Esophagus squamous epithelium (tissue), 5 donors: ENCODE measurements at places on chromosomes 13 and 19. TPM values are rescaled to one million over a fixed set of nuclear protein-coding genes. Genes with fewer than 3 reads are reported as not detected.

MYO16 gene
- 0.09 TPM for total RNA-seq

DNA sequence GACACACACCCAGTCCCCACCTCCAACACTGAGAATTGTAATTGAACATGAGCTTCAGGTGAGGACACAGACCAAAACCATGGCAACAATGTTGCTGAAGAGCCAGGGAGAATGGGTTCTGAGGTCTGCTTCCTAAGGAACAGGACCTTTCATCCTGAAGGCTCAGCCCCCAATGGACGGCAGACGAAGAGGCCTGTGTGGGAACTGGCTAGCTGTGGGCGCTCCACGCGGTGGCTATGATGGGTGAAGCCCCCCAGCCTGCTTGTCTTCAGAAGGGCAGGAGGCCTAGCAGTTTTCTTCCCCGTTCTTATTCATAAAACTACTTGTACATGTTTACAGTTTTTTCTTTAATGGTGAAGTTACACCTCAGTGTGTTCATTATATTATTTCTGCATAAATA is 136.1 kb upstream of the SPACA7 start:
- DNase-seq, result no peak

B3GLCT gene
- 9.2 TPM for total RNA-seq

RAX2 gene
- not detected for total RNA-seq

DNA sequence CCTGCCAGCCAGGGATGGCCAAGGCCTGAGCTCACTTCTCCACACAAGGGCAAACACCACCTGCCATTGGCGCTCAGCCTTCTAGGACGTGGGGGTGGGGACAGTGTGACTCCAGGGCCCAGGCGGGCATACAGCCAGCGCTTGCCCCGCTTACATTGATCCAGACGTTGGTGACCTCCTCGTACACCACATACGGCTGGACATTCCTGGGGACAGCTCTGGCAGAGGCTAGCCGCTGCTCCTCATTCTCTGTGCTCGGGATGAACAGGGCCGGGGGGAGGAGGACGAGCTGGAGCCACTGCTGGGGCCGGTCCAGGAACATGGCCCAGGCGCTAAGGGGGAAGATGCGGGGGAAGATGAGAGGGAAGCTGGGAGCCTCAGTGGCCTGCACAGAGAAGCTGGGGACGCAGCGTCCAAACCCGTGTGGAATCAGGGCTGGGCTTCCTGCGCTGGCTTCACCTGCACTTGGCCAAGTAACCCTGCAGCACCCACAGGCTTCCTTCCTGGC is 25.1 kb upstream of the MYDGF start:
- no peak for DNase-seq

DNA sequence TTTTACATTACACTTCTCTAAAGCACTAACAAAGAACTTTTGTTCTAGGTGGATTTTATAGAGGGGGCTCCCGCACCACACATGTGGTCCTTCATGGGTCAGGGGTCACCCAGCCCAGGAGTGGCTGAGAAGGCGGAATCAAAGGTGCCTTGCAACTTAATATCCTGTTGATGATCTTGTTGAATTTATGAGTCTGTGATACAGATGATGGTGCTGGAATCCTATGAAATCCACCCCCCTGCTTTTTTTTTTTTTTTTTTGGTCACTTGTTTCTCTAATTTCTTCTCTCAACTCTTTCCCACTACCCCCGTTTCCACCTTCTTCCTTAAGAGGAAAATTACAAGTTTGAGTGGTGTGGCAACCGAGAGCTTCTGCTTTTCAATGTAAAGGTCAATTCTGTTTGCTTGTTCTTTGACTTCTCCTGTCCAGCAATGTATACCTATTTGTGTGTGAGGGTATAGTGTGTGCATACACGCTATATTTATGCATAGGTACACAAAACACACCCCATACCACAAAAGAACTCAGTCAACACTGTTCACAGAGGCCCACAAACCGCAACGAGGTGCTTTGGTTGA is 4.2 kb upstream of the ZIC2 start:
- DNase-seq, result no peak

DNA sequence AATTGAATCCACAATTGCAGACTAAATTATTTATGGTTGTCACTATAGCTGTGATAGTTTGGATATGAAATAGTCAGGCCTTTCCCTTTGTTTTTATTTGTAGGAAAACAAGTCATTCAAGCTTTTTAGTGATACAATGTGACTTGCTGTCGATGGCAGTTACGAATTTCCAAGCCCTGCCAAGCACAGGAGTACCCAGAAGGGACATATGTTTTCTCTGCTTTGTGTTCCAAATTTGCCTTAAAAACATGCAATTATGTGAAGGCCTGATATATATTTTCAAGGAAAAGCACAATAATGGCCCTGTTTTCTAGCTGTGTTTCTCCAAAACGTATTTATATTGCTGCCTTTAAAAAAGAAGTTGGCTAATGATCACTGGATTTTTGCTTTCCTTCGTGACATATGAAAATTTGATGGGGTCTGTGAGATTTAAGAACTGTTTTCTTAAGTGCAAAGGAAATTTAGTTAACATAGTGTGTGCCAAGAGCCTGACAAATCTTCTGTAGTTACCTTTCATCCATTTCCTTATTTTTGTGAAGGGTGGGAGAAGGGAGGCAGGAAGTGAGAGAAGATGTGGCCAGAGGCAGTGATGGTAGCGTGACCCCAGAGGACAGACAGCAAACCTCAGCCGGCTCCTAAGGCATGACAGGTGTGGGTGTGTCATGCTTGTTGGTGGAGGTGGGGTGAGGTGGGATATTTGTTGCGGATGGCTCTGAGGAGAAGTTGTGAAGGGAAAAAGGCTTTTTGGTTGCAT is 79.6 kb downstream of the TEX26 start:
- no peak for DNase-seq

GRCh38 chr19:58129284-58129683 is 21.3 kb downstream of the ZNF329 start:
- DNase-seq, result no peak

DNA sequence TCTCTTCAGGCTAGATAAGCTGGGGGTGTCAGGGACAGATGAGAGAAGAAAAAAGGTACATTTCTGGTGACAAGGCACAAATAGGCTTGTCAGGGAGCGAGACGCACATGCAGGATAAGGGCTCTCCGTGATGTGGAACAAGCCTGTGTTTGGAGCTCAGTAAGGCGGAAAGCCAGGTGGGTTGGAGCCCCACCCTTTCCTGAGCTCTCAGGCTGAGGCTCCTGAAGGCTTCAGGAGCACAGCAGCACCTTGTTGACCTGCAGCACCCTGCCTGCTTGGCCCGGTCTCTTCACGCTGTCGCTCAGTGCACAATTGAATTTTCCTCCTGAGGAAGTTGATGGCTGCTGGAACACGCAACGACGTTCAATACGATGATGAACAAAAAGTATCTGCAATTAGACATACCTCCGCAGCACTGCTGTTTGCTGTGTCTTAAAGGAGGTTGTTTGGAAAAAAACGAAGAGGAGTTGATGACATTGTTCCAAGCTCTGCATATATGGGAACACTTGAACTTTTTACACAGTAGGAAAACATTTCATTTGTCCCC is 29.3 kb downstream of the SERP2 start:
- no peak for DNase-seq

SHISA7 gene
- total RNA-seq, result not detected

GRCh38 chr13:27619093-27619727 is 1.1 kb downstream of the LNX2 start:
- DNase-seq, result no peak

ZNF776 gene
- total RNA-seq, result 7.9 TPM

DNA sequence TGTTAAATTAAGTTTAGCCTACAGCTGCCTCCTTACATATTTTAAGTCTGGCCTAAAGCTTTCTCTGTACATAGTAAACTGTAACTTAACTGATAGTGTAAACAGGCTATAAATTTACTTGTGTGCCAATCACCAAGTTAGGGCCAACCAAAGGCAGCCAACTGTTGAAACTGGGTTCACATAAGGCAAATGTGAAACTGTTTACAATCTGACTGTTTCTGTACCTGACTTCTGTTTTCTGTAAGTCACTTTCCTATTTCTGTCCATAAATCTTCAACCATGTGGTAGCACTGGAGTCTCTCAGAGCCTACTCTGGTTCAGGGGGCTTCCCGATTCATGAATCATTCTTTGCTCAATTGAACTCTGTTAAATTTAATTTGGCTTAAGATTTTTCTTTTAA is 103.1 kb downstream of the RAP2A start:
- no peak for DNase-seq

DNA sequence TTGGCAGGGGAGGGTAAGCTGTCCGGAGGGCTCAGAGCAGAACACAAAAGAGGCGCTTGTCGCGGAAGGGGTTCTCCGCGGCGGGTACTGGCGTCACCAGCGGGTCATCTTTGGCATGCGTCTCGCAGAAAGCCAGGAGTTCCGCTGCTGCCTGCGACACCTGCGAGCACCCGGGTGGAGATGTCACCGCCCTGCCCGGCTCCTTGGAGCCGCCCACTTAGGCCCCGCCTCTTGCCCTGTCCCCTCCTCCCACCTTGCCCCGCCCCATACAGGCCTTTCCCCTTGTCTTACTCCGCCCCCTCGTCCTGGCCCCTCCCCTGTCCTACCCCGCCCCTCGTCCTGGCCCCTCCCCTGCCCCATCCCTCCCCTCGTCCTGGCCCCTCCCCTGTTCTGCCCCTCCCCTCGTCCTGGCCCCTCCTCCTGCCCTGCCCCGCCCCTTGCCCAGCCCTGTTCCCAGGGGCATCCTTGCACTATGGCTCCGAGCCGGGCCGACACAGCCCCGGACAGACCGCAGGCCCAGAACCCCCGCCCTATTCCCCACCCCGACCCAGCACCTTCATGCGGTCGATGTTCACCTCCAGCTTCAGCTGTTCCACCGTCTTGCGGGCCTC is 1.9 kb downstream of the GNG8 start:
- no peak for DNase-seq
